ENCODE measurements at places on chromosomes 12 and 14. TPM values are rescaled to one million over a fixed set of nuclear protein-coding genes. Genes with fewer than 3 reads are reported as not detected.

DNA sequence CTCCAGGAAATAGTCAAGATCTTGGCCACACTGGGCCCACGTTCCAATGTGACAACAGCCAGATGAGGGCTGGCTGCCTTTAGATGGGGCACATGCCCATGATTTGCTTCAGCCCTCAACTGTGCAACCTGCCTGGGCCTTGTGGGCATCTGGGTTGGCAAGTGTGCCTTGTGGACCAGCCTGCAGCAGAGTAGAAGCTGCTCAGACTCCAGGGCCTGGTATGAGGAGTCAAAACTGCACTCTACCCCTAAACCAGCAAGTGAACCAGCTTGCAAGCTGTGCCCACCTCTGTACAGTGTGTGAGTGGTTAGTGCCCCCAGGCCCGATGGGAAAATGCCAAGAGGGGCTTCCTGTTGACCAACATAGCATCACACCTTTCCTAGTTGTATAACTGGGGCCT lies 17.9 kb downstream of the PHETA1 start:
- no peaks in the 10 kb centered on the region for H3K27me3 ChIP-seq
- H3K27ac ChIP-seq, result no peak overlapping the region

DNA sequence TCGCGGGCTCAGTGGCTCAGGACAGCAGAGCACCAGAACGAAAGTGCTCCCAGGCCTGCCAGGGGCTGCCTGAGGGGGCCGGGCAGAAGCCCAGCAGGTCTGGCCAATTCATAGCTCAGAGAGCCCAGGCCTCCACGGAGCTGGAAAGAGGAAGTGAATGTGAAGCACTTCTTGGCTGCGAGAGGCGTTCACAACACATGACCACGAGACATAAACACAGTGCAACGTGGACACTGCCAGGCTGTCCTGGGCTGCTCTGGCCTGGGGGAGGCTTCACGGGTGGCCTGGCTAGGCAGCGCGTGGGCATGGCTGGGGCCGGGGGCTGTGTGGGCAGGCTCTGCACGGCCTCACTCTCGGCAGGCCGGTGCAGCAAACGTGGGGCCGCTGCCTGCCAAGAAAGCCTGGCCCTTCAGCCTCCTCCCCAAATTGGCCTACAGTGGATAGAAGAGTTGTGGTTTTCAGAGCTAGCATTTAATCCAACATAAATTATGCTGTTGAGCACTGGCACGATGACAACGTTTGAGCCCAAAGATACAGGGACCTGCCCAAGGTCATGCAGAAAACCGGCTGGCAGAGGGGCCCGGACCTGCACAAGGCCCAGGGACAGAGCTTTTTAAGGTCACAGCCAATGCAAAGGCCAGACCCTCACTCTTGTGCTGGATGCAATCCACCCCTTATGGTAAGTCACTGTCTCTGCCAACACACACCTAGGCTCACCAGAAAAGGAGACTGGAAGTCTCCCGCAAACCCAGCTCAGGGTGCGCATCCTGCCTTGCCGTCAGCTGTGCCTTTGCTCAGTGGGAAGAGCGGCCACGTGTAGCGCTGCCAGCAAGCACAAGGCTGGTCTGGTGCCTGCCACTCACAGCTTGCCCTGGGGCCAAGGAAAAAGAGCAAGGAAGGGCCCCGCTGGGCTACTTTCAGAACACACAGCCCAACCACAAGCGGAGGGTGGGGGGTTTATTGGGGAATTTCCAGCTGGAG lies 8.6 kb downstream of the SLC25A29 start:
- H3K36me3 ChIP-seq, result peaks cover 3% of the 10 kb centered on the region
- H3K27me3 ChIP-seq, result peaks cover 4% of the 10 kb centered on the region
- H3K27ac ChIP-seq, result peak overlapping the region; percentile 12
- DNase-seq, result no peak

DNA sequence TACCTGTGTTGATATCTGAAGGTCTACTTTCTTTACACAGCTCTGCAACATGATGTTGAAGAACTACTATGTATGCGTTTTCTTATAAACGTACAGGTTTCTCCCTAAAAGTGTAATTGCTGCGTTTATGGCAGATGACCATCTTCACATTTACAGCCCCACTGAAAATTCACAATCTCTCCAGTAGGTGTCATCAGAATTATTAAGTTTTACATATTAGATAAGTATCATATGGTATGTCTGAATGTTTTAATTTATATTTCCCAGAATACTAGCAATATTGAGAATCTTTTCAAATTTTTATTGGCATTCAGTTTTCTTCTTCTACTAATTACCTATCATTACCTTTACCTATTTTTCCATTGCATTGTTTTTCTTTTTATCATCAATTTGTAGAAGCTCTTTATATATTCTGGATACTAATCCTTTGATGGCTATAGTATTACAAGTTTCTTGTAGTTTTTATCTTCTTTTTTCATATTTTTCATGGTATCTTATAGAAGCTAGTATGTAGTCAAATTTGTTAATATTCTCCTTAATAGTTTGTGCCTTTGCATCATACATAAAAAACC lies 123.5 kb downstream of the CAPZA3 start:
- H3K27me3 ChIP-seq, result no peaks in the 10 kb centered on the region
- DNase-seq, result no peak
- no peaks in the 10 kb centered on the region for H3K36me3 ChIP-seq
- peaks cover 25% of the 10 kb centered on the region for H3K4me1 ChIP-seq
- H3K4me3 ChIP-seq, result no peak overlapping the region
- no peak overlapping the region for H3K27ac ChIP-seq

DNA sequence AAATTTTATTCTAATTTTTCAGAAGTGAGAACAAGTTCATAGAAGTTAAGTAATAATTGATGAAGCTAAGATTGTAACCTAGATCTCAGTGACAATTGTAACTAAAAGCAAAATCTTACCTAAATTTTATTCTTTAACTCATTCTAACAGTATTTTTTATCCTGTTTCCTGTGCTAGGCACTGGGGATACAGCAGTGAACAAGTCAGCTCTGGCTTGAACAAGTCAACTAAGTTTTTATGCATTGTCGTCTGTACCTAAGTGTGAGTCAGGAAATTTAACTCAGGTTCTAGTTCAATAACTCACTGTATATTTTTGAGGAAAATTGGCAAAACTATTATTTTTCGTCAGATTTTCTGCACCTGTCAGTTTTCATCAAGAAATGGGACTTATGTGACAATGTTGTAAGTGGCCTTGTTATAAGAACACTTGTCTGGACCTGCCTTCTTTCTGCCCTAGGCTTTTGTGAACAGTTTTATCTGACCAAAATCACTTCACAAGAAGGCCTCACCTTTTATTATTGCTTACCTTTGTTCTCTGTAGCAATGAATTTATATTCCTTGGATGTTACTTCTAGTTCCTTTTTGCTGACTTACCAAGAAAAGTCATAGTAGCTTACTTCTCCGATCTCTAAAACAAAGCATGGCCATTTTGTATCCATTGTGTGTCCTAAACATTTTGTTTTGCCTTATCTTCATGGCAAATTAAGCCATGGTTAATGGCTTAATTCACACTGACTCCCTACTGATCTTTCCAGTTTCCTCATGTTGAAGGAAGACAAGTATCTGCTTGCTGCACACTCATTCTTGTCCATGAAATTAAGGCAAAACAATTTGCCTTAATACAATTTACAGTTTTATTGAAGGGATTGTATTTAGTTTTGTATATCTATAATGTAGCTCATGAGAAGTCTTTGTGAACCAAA lies 2.7 kb downstream of the TMTC3 start:
- H3K4me3 ChIP-seq, result peak overlapping the region; percentile 47
- DNase-seq, result no peak
- H3K4me1 ChIP-seq, result peaks cover 37% of the 10 kb centered on the region

DNA sequence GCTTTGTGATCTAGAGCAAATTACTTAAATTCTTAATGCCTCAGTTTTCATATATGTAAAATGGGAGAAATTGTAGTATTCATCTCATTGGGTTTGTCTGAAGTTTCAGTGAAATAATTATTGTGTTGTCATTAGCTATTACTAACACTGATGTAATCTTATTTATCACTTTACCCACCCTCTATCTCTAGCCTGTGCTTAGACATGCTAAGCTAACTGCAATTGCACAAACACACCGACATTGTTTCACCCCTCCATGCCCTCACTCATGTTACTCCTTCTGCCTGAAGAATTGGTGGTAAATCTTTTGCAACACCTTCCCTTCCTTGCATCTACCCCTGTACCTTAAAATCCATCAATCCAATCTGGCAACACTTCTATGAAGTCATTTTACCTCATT lies 241.6 kb downstream of the BCAT1 start:
- DNase-seq, result no peak
- H3K4me3 ChIP-seq, result no peak overlapping the region
- peaks cover 5% of the 10 kb centered on the region for H3K36me3 ChIP-seq

GRCh38 chr12:27068863-27069262 lies 13.5 kb downstream of the C12orf71 start:
- H3K4me3 ChIP-seq, result no peak overlapping the region
- no peaks in the 10 kb centered on the region for H3K36me3 ChIP-seq
- no peaks in the 10 kb centered on the region for H3K27me3 ChIP-seq
- no peaks in the 10 kb centered on the region for H3K4me1 ChIP-seq

DNA sequence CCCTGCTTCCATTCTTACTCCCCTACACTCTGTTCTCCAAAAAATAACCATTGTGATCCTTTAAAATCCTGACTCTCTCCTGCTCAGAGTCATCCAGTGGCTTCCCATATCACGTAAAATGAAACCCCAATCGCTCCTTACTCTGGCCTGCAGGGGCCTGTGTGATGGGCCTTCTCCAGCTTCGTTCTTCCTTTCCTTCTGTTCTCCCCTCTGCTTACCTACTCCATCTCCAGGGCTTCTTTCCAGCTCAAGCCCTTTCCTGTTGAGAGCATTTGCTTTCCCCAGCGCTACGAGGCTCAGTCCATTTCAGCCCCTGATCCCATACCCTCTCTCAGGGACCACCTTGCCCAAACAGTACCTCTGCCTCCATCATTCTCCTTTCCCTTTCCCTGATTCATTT lies 144.4 kb upstream of the ARHGAP5 start:
- DNase-seq, result no peak
- peaks cover 29% of the 10 kb centered on the region for H3K4me1 ChIP-seq
- H3K27me3 ChIP-seq, result no peaks in the 10 kb centered on the region
- no peak overlapping the region for H3K27ac ChIP-seq

DNA sequence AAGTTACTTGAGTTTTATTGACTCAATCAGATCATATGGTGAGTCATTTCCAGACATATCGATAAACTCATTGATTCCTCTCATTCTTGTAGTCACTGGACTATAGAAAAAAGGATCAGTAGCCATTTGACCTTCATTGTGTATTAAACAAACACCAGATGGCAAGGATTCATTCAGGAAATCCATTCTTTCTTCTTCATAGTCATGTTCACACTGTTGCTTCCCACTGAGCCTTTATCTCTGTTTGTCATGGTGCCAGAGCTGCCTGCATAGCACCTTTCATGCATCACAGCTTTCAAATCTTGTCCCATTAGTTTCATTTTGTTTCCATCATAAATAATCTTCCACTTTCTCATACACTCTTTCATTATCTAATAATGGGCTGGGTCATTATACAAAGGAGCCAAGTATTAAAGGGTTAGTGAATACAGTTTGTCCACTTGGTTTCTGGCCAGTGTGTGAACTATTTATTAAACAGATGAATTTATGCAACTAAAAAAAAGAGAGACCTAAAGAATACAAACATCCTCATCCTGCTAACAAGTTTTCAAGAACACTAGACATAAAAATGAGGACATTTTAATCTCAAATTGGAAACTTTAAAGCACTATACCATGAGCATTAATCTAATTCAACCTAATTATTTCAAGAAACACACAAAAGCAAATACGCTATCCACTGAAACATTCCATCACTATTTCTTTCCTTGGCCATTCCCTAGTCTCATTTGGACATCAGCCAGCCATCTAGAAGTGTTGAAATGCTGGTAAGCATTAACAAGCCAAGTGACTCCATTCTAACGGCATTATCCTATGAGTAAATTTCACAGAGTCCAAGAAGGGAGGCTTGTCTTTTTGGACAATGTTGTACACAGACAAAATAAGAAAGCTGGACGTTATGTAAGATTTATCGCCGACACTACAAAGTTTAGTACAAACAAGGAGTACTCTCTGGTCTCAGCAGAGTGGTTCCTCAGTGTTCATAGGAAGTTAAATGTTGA lies 476.5 kb downstream of the FOXG1 start:
- H3K36me3 ChIP-seq, result no peaks in the 10 kb centered on the region
- H3K4me1 ChIP-seq, result no peaks in the 10 kb centered on the region
- no peak overlapping the region for H3K27ac ChIP-seq
- H3K4me3 ChIP-seq, result no peak overlapping the region
- DNase-seq, result no peak

- peaks cover 17% of the 10 kb centered on the region for H3K4me1 ChIP-seq
- no peak for DNase-seq
- no peak overlapping the region for H3K27ac ChIP-seq
- peaks cover 3% of the 10 kb centered on the region for H3K27me3 ChIP-seq
- H3K4me3 ChIP-seq, result no peak overlapping the region
- H3K36me3 ChIP-seq, result no peaks in the 10 kb centered on the region
Observed at GRCh38 chr12:4118017-4118510, 155.5 kb upstream of the CCND2 start.

GRCh38 chr12:18753481-18754123 lies 15.7 kb downstream of the CAPZA3 start:
- H3K27me3 ChIP-seq, result no peaks in the 10 kb centered on the region
- no peak for DNase-seq
- no peaks in the 10 kb centered on the region for H3K36me3 ChIP-seq
- H3K27ac ChIP-seq, result no peak overlapping the region

- peaks cover 3% of the 10 kb centered on the region for H3K4me1 ChIP-seq
- H3K36me3 ChIP-seq, result no peaks in the 10 kb centered on the region
- H3K4me3 ChIP-seq, result no peak overlapping the region
- no peak overlapping the region for H3K27ac ChIP-seq
- peaks cover 13% of the 10 kb centered on the region for H3K27me3 ChIP-seq
Observed at GRCh38 chr14:78253986-78254385, 83.8 kb downstream of the NRXN3 start.

- no peak for DNase-seq
- H3K27me3 ChIP-seq, result peaks cover 64% of the 10 kb centered on the region
- H3K4me1 ChIP-seq, result no peaks in the 10 kb centered on the region
- no peaks in the 10 kb centered on the region for H3K36me3 ChIP-seq
- H3K27ac ChIP-seq, result no peak overlapping the region
Observed at GRCh38 chr12:113700943-113701342, 229.3 kb upstream of the LHX5 start.

GRCh38 chr14:73613419-73613963 lies 1.2 kb downstream of the ACOT6 start:
- H3K27ac ChIP-seq, result no peak overlapping the region
- peak overlapping the region; percentile 91 for H3K4me3 ChIP-seq
- H3K27me3 ChIP-seq, result peaks cover 14% of the 10 kb centered on the region

DNA sequence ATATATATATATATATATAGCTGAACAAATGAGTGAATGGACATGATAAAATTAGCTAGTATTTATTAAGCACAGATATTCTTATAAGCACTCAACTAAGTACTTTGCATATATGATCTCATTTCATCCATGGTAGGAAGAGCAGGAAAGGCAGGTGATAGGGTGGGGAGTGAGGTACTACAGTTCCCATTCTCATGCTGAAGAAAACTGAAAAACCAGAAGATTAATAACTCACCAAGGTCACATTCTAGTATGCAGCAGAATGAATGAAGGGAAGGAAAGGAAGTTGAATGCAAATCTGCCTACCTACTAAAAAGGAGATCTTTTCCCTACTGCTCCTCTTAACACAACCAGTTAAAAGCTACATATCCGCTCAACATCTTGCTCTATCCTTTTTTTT lies 298.1 kb upstream of the TMPO start:
- no peaks in the 10 kb centered on the region for H3K36me3 ChIP-seq
- H3K4me3 ChIP-seq, result no peak overlapping the region
- no peak overlapping the region for H3K27ac ChIP-seq
- H3K4me1 ChIP-seq, result no peaks in the 10 kb centered on the region
- no peak for DNase-seq

The SCYL2 gene
- 56.2 TPM for total RNA-seq

The PPP4R3A gene
- 111 TPM for total RNA-seq

The POTEM gene
- total RNA-seq, result not detected

The KRT2 gene
- not detected for total RNA-seq

The GALNT8 gene
- 7.9 TPM for total RNA-seq

The FLRT2 gene
- 13.5 TPM for total RNA-seq

The RAD9B gene
- 0.23 TPM for total RNA-seq
